ENCODE measurements at places on chromosomes 7 and 10.

DNA sequence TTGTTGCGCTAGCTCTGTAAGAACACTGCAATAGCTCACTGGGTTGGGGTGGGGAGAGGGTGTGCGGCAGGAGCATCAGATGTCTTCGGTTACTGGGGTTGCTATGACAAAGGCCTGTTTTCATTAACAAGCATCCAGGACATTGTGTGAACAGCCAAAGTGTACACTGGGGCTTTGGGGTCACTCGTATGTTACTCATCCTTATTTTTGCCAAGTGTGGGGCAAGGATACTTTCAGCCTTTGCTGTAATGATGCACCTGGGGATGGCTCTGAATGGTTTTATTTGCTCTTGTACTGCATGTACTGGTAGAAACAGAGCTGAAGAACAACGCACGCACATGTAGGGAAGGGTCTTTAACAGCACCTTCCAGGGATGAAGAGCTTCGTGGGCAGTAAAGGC, 73.0 kb upstream of the AFAP1L2 start:
- no peak for DNase-seq

GRCh38 chr10:48366261-48366660, 59.8 kb downstream of the MAPK8 start:
- no peak for DNase-seq

GRCh38 chr10:63573068-63573697, 52.0 kb downstream of the REEP3 start:
- no peak for DNase-seq

DNA sequence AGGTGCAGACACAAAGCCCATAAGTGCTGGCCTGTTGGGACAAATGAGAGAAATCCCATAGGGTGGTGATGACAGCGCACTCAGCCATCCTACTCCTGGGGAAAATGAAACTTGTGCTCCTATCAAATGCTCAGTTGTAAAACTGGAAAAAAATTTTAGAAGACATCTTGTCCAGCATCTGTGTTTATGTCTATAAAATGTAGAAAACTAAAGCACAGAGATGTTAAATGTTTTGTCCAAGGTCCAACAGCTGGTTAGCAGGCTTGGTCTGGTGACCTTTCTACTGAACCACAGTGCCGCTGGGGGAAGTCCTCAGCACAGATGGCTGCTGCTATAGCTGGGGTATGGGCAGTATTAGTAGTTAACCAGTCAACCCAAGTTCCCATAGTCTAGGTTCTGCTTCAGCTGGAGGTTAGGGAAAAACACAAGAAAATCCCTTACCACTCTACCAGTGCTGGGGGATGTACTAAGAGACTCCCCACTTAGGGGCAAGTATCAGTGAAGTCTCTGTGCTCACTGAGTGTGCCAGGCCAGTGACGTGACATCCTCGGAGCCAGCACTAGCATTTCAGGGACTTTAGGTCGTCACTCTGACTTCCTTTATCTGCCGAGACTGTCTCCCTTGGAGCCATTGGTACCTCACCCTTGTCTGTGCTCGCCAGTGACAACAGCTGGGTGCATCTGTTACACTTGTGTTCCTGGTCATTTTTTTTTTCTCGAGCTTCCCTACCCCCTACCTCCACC, 1.9 kb downstream of the TSPAN33 start:
- no peak for DNase-seq

- no peak for DNase-seq
These were observed 87.9 kb upstream of the KLF14 start for GRCh38 chr7:130821864-130822263.

- DNase-seq = no peak
These were observed 87.7 kb downstream of the PRKG1 start for GRCh38 chr10:51162002-51162401.

- DNase-seq = no peak
These were observed 151.5 kb downstream of the CUX1 start for GRCh38 chr7:101968720-101969466.

DNA sequence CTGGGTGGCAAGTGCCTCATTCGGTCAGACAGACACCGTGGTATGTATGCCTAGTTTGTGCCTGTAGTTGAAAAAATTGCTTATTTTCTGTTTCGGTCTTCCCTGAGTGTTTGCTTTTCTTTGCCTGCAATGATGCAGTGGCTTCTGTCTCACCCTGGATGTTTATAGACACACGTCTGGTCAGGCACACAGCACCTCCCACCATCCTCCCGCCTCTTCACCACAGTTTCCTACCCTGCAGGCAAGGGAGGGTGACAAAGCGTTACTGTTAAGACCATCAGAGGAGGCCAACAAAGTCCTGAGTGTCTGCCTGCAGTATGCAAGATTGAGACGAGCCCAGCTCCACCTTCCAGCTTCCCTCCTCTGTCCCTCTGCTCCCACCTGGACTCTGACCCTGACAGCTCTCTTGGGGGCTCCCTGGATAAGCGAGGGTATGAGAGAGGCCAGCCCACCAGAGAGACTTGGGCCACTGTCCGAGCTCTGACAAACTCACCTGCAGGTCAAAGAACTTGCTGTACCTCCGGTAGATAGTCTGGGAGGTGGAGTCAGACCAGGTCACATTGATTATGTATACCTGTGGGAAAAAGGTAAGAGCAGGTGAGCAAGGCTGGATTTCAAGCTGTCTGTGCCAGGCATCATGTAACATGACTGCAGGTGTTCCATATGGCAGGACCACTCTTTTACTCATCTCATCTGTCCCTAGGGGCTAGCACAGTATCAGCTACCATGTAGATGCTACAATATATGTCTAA, 54.4 kb downstream of the SH3PXD2A start:
- peak; percentile 44 for DNase-seq

- no peak for DNase-seq
These were observed 66.7 kb downstream of the PDGFA start for GRCh38 chr7:452791-453455.

DNA sequence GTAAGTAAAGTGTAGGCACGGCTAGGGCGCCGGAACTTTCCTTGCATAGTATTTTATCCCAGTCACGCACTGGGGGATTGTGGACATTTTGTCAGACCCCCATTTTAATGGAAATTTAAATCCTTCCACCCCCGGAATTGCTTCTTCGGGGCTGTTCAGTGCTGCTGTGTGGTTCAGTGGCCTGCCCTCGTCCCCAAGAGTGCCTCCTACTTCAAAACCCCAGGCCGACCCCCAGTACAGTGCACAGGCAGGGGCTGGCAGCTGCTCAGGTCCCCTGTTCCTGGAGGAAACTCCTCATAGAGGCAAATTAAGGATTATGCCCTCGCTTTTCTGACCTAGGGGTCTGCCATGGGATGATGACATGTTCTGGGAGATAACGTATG, 94.5 kb downstream of the PTPRE start:
- DNase-seq = no peak

GRCh38 chr7:108020585-108020984, 17.6 kb upstream of the LAMB1 start:
- DNase-seq = no peak

GRCh38 chr7:10677211-10677610, 296.5 kb upstream of the PHF14 start:
- no peak for DNase-seq

- DNase-seq = no peak
These were observed 20.0 kb downstream of the XPNPEP1 start for GRCh38 chr10:109902992-109903947.

DNA sequence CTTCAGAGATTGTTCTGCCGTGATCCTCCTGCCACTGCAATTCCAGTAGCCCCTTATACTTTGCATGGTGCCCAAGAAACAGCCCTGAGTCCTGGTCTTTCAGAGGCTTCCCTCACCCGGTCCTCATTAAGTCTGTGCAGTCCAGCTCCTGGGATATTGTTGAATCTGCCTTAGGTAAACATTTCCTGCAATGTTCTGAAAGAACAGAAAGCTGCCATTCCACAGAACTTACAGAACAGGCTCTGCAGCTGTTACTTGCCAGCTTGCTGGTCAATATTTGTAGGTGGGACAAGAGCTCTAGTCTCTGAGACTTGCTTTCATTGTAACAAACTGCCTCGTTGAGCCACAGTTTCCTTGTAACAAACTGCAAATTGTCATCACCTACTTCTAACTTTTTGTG, 115.0 kb upstream of the KIF5B start:
- no peak for DNase-seq

DNA sequence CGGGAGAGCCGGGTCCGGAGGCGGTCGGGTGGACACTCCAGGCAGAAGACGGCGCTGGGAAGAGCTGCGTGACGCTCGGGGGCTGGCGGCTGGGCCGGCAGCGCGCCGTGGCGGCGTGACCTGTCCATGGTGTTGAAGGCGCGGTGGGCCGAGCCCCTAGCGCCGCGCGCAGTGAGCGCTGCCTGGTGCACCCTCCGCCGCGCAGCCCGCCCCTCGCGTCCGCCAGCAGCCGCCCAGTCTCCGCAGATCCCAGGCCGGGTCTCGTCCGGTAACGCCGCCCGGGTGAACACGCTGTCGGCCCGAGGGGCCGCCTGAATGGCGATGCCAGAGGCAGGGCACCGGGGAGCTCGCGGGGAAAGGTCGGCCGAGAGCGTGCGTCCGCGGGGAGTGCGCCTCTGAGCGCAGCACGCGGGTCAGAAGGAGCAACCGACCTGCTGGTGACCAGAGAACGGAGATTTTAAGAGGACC, 657 bp upstream of the TMEM178B start:
- no peak for DNase-seq

GRCh38 chr7:142459551-142459963, 201.7 kb upstream of the PRSS58 start:
- no peak for DNase-seq

DNA sequence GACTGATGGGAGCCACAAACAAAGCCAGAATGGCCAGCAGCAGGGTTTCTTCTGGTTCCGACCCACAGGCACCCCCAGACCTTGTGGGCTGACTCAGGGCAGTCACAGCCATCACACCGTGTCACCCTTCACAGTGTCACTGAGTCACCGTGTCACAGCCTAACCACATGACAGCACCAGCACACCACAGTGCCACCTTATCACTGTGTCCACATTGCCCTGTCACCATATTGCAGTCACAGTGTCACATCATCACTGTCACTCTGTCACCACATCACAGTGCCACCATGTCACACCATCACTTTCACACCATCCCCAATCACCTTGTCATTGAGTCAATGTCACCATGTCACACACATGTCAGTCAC, 77.0 kb downstream of the OAT start:
- no peak for DNase-seq

GRCh38 chr7:102891693-102892261, 21.0 kb upstream of the LRRC17 start:
- DNase-seq = no peak

All from kidney epithelial cell (primary cell).